ENCODE measurements at places on chromosomes 12 and 14.

DNA sequence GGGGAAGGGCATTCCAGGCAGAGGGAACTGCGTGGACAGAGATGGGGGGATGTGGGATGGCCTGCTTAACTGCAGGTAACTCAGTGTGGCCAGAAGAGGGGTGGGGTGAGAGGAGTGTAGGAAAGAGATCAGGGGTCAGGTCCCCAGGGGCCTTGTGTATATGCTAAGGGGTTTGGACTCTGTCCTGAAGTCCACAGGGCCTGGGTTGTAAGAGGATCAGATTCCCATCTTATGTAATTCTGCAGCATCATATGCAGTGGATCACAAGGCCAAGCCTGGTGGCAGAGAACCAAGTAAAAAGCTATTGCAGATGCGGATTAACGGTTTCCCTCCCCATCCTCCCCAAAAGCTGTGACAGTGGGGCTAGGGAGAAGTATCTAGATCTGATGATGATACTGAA lies 8.7 kb downstream of the TCTN1 start:
- no peak for DNase-seq

DNA sequence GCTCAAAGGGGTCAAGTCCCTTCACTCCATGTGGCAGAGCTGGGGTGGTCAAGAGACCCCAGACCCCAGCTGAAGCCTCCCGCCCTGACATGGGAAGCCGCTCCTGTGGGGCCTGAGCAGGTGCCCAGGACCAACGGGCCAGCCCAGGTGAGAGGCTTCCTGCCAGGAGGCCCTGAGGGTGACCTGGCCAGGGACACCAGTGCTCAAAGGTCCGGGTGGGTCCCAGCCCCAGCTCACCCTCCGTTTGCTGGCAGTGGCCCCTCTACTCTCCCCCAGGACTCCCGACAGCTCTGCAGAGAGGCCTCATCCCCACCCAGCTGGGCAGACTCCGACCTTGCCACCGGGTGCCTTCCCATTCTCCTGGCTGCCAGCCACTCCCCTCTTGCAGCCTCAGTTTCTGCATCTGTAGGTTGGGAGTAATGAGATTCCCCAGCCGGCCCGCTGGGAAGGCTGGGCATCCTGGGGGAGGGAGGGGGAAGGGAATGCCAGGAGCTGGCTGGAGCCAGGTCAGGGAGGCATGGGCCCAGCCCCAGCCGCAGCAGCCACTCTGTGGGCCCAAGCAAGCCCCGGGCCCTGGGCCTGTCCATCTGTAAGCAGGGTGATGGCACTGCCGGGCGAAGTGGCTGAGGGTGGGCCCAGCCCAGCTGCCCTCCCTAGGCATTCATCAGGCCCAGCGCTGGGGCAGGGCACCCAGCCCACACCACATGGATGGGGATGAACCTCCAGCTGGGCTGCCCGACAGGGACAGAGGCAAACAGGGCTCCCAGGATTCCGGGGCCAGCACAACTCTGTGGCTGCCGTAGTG lies 10.3 kb upstream of the INF2 start:
- no peak for DNase-seq

DNA sequence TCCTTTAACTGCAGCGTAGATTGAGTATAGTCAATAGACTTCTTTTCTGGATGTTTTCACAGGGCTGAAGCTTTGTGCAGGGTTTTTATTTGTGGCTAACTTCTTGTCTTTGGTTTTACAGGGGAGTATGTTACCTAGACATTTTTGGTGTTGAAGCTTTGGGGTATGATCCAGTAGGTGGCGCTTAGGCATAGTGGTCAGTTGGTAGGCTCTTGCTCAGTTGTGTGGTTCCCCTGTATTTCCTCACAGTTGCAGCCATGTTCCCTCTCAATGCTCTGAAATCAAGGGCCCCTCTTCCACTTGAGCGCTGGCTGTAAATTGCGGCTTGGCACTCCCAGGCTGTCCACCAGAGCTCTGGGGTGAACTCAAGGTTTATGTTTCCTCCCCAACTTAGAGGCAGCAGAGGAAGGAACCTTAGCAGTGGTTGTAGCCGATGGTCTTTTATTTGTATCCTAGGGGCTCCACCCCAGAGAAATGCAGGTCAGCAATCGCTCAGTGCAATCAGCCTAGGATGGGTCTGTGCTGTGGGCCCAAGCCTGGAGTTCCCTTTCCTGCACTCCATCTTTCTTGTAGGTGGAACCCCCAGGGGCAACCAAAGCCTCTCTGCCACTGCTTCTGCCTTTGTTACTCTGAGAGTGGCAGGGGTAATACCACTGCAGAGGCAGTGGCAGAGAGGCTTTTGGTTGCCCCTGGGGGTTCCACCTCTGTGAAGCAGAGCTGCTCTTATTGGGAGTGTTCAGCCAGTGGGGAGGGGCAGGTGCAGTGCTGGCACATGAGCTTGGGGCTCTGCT lies 55.1 kb downstream of the CMAS start:
- DNase-seq = peak; percentile 73

- DNase-seq = no peak
Observed at GRCh38 chr12:64682572-64683277, 72.4 kb downstream of the RASSF3 start.

DNA sequence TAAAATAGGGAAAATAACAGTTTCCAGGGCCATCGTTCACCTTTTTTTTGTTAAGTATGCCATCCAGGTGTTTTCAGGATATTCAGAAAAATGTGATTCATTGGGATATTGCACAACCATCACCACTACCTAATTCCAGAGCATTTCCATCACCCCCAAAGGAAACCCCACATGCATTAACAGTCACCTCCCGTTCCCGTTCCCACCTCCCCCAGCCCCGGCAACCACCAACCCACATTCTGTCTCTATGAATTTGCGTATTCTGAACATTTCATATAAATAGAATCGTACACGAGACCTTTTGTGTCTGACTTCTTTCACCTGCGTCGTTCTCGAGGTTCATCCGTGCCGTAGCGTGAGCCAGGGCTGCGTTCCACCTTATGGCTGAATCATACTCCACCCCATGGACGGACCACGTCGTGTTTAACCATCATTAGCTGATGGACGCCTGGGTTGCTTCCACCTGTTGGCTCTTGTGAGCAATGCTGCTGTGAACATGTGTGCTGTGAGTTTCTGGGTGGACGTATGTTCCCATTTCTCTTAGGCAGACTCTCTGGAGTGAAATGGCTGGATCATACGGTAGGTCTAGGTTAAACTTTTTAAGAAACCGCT lies 51.0 kb upstream of the NCOR2 start:
- DNase-seq = peak; percentile 76

- peak; percentile 23 for DNase-seq
Observed at GRCh38 chr12:81644503-81644902, 114.6 kb downstream of the PPFIA2 start.

DNA sequence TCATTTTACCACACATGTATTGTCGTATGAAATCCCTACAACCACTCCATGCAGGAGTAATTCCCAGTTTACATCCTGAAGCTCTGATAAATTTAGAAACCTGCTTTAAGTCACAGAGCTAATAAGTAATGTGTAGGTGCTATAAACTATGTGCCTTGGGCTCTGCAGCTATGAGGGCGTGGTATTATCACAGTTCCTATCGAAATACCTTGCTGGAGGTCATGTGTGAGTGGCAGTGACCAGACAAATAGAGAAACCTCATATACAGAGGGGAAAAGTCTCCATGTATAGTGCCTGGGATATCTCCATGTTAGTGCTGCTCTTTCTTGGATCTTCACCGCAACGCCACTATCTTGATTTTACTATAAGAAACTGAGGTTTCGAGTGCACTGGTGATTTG lies 883 bp upstream of the TBC1D15 start:
- DNase-seq = no peak

- DNase-seq = no peak
Observed at GRCh38 chr12:12221560-12221959, 45.3 kb downstream of the LRP6 start.

DNA sequence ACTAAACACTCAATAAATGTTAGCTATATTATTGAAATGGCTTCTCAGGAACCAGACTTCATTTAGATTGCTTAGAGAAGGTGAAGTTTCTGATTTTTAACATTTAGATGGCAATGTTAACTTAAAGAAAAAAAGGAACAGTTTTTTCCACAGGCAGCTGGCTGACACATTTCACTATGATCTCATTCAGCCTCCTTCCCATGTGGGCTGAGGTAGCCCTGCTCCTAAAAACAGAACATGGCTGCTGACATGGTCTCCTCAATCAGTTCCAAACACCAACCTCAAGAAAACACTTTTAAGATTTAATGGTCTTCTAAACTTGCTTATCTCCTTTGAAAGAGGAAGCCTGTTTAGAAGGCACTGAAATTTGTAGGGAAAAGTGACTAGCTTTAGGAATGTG lies 23.8 kb downstream of the GNS start:
- DNase-seq = no peak

DNA sequence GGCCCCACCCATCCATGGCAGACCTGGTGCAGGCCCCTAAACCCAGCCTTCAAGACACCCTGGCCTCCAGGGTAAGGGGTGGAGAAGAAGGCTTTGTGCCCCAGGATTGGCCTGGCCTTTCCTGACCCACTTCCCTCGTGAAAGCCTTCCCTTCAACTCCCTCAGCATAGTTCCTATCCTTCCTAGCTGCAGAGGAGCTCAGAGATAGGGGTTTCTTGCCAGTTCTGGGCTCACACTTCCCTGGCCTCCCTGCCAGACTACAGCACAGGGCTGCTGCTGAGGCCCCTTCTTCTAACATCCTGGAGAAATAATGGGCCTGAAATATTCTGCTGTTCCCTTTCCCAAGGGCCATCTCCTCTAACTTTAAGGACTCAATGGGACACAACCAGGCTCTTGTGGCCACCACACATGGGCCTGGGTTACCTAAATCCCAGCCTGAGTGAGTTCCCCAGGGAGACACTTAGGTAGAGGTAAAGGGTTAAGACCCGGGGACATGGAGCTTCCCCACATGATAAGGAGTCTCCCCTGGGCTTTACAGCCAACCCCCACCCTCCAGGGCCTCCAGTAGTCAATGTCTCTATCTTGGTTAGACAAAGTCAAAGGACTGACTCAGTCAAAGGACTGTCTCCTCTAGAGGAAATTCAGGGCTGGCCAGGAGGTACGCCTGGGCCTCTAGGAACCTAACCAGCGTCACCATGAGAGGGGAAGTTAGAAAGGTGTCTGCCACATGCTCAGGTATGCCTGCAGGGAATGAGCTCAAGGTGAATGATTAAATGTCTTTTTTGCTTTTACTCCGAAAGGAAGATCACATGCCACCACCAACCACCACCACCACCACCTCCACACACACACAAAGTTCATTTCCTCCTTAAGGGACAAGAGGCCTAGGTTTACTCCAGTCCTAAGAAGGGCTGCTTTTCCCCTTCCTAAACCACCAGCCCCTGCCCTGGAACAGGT lies 7.1 kb downstream of the ZFP36L1 start:
- DNase-seq = peak; percentile 82

DNA sequence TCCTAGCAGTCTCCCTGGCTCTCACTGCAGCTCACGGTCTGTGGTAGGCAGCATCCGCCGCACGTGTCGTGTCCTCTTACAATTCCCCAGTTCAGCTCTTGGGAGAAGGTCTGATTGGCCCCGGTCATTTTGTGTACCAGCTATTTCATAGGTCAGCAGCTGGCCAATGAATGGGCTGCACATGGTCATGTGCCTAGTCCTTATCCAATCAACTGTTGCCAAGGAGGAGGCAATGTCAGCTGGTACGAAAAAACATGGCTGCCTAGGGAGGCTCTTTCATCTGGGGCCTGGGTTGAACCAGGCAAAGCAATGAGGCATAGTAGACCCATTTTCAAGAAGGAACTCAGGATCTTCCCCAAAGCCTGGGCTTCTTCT lies 46.1 kb downstream of the RNFT2 start:
- DNase-seq = no peak

- DNase-seq = no peak
Observed at GRCh38 chr12:111288771-111289170, 80.1 kb downstream of the PHETA1 start.

DNA sequence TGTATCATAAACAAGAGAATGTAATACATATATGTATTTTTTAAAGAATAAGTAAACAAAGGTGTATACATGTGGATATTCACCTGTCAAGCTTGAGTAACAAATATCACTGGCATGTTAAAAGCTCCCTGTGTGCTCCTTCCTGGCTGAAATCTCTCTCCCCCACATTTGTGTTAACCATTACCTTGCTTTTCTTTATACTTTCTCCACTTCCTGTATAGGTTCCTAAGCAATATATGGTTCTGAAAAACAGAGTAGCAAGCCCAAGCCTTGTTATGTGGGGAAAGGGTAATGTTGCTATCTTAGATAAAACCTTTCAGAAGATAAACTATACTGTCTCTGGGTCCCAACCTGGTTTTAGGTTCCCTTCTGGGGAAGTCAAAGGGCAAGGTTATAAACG lies 32.3 kb upstream of the TBC1D30 start:
- no peak for DNase-seq

DNA sequence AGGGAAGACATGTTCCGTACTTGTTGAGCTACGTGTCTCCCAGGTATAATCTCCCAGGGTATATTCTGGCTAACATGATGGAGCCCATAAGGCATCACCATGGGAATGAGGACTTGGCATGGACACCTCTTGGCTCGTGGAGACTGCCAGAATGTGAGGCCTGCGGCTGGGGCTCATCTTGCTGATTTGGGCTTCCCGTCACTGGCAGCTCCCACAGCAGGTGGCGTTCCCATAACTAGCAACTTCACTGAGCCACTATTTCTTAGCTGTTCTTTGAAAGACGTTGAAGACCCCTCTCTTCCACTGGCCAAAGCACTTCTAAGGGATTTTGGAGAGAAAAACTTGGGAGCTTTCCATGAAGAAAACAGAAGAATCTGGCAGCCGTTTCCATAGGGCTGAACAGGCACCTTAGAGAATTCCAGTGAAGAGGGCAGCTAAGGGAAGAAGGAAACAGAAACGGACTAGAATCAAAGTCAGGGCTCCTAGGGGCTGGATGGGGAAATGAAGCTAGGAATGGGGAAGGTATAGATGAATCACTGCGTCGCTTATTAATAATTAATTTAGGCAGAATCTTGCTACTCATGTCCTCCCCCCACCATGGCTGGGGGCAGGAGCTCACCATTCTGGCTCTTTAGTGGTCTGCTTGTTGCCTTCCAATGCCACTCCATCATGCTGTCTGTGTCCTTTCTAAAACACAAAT lies 39.7 kb upstream of the FOS start:
- no peak for DNase-seq

DNA sequence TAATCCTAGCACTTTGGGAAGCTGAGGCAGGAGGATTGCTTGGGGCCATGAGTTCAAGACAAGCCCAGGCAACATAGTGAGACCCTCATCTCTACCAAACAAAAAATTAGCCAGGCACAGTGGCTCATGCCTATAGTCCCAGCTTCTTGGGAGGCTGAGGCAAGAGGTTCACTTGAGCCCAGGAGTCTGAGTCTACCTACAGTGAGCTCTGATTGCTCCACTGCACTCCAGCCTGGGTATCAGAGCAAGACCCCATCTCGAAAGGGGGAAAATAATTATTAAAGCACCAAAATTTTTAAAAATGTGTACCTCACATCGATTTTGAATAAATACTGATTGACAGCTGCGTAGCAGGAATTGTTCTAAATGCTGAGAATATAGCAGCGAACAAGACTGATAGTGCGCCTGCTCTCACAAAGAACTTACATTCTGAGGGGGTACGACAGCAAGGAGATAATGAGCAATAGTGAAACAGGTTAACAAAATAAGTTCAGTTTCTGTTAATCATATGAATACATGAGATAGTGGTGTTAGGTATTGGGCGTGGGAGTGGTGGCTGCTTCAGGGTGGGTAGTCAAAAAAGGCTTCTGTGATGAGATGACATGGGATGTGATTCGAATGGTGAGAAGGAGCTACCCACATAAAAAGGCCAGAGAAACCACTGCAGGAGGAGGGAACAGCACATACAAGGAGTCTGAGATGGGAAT lies 19.6 kb downstream of the HCFC2 start:
- no peak for DNase-seq

All from mammary epithelial cell (primary cell).